ENCODE measurements at places on chromosomes 3 and 15.
A peak's percentile ranks its signal among the peaks of the same experiment; 100 is the strongest.

DNA sequence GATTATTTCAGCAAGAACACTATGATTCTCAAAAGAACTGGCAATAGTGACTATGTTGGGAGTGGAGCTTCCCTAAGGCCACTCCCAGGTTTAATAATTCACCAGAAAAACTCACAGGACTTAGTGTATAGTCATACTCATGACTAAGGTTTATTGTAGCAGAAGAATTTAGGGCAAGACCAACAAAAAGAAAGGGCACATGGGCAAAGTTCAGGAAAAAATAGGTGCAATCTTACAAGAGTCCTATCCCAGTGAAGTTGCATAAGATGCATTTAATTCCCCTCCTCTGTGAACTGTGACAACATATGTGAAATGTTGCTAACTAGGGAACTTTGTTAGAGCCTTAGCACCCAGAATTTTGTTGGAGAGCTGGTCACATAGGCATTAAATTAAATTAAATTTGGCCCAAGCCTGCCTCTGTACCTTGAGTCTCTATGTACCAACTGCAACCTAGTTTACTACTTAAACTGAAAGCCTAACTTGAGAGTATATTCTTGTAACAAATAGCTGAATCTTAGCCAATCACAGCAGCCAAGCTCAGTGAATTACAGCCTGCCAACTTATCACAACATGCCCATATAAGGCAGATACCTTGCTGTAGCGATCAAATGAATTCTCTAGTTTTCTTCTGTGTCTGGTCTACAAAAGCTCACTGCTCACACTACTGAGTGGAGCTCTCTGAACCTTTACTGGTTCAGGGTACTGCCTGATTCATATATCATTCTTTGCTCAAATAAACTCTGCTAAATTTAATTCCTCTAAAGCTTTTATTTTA, 386.2 kb upstream of the ARHGEF26 start:
- no peak for DNase-seq

DNA sequence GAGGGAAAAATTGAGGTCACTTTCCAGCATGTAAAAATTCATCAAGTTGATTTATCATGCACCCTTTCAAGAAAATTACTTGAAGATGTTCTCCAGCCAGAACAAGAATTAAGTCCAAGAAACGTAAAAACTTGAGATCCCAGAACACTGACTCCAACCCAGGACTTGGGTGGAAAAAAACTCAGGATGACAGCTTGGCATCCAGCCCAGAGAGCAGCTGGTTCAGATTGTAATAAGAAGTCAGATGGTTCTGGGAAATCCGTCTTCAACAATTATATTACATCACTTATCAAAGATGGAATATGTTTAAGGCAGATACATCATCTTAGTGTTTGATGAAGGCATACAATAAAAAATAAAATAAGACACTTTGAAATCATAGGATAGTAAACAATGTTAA, 23.0 kb upstream of the DNAJC13 start:
- no peak for DNase-seq

- no peak for DNase-seq
Measured at GRCh38 chr15:34359416-34359815, 7.6 kb downstream of the LPCAT4 start.

DNA sequence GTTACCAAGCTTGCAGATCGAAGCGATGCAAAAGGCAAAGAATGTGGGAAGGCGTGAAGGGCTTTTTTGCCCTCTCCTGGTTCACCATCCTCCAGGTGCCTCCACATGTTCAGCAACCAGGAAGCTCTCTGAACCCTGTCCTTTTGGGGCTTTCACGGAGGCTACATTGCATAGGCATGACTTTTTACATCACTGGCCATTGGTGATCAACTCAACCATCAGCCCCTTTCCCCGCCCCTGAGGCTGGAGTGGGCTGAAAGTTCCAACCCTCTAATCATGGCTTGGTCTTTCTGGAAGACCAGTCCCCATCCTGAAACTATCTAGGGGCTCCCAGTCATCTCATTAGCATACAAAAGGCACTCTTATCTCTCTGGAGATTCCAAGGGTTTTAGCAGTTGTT, 52.6 kb downstream of the UACA start:
- DNase-seq: no peak

GRCh38 chr3:169454823-169455222, 208.7 kb downstream of the MECOM start:
- no peak for DNase-seq

DNA sequence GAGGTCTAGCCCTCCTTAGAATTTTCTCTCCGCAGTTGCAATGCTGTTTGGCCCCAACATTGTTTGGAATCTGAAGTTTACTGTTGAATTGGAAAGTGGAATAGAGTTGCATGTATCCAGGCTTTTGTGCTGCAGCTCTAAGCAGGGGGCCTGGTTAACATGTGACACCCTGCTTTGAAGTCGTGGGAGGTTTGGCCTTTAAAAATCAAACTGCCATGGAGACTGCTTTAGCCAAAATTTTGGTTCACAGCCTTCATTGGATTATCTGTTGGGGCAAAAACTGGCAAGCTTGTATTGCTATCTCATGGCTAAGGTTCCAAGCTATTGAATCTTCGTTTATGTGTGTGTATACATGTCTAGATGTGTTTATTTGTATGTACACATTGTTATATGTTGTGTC, 15.8 kb downstream of the CYP11A1 start:
- no peak for DNase-seq

DNA sequence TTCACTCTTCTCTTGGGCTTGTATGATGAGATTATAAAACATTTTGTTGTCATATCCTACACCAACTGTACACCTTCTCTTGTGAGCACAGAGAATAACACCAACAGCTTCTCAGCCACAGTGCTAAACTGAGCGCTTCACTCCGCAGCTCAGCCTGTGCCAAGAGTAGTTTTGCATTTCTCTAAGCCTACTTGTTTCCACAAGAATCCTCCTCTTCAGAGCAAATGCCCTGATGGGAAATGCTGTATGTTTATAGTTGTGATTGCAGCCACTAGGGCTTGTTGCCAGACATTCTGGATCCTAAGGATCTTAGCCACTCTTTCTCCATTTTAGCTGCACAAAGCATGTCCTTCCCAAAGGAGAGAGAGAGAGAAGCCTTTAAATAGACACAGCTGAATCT, 138.8 kb upstream of the PLXND1 start:
- no peak for DNase-seq

DNA sequence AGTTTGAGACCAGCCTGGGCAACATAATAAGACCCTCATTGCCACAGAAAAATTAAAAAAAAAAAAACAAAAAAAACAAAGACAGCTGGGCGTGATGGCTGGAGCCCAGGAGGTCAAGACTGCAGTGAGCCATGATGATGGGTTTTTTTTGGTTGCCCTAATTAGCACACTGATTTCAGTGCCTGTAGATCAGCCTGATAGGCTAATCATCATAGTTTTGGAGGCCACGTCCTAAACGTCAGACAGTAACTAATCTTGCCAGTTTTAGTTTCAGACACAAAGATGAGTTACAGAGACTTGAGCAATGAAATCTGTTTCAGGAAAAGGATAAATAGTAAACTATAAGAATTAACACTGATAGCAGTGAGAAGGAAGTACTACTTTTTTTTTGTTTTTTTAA, 55.4 kb downstream of the LRCH3 start:
- no peak for DNase-seq

- DNase-seq: peak; percentile 15
Measured at GRCh38 chr3:15331606-15332404, 581 bp downstream of the SH3BP5 start.

- DNase-seq: no peak
Measured at GRCh38 chr15:76149291-76149915, 89.6 kb downstream of the TMEM266 start.

Data from stimulated activated CD4-positive, alpha-beta T cell treated with anti-CD3 and anti-CD28 coated beads, Interleukin-15, amount 100 ng/mL, for 1 hour (primary cell).